ENCODE measurements at places on chromosomes 7 and 10.

GRCh38 chr7:13540429-13540828 lies 449.0 kb downstream of the ETV1 start:
- DNase-seq = no peak

- DNase-seq = no peak
Measured at GRCh38 chr10:30000802-30001571, 58.4 kb downstream of the JCAD start.

- DNase-seq = peak; percentile 21
Measured at GRCh38 chr10:132575320-132576201, 38.0 kb downstream of the INPP5A start.

- DNase-seq = no peak
Measured at GRCh38 chr7:80253653-80254052, 119.0 kb downstream of the GNAI1 start.

DNA sequence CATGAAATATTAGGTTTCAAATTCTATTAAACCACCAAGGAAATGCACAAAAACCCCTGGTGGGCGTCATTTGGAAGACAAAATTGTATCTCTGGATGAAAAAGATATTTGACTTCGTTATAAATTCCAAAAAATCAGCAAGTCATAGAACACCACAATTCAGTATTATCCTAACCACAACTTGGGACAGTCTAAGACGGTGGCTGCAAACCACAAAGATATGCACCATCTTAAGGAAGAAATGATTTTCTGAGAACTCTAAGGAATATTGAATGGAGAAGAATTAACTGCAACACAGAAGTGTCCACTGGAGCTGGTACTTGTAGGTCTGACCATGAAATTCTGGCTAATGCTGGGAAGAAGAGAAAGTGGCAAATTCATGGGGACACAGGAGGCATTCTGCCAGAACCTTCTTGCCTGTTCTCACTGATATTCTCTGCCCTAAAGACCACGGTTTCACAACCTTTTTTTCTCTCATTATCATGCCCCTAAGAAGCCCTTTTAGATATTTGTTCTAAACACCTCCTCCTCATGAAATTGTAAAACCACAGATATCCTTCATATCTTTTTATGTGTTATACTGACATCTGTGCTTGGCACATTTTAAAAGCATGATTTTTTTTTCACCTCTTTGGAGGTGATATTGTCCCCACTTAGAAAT lies 92.9 kb downstream of the SFMBT2 start:
- DNase-seq = no peak

DNA sequence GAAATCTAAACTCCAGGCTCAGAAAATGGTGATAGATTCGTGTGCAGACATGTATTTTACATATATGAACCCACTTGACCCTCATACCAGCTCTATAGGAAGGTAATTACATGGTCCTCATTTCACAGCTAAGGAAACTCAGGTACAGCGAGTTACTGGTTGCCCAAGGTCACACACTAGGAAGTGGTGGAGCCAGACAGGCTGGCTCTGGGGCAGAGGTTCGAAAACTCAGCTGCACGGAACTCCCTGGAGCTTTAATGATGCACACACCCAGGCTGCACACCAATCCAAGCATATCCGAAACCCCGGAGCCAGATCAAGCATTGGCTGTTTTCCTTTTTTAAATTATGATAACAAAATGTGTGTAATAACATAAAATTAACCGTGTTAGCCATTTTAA lies 172.4 kb downstream of the COBL start:
- DNase-seq = no peak

DNA sequence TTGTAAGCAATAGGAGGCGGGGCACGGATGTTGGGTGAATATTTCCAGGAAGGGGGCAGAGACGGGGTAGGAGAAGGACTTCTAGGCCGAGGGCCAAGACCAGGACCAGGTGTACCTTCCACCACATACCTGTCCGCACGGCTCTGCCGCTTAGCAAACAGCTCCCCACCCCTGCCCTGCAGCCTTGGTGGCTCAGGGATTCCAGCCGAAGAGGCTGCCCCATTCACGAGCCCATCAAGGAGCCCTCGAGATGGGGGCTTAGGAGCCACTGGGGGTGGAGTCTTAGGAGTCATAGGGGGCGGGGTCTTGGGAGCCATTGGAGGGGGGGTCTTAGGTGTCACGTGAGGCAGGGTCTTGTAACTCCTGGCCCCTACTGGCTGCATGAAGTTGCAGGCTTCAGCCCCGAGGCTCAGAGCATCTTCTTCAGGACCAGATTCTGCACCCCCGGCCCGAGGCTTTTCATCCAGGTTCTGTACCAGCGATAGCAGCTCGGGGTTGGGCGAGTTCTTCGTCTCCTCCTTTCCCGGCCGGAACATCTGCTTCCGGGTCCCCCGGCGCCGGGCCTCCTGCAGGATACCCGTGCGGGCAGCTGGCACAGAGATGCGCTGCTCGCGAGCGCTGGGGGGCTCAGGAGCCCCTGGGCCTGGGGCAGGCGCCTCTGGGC lies 6.1 kb upstream of the MYOZ1 start:
- peak; percentile 26 for DNase-seq

- DNase-seq = no peak
Measured at GRCh38 chr7:121082400-121083101, 94.0 kb downstream of the CPED1 start.

- DNase-seq = no peak
Measured at GRCh38 chr10:117956972-117957371, 89.8 kb downstream of the RAB11FIP2 start.

DNA sequence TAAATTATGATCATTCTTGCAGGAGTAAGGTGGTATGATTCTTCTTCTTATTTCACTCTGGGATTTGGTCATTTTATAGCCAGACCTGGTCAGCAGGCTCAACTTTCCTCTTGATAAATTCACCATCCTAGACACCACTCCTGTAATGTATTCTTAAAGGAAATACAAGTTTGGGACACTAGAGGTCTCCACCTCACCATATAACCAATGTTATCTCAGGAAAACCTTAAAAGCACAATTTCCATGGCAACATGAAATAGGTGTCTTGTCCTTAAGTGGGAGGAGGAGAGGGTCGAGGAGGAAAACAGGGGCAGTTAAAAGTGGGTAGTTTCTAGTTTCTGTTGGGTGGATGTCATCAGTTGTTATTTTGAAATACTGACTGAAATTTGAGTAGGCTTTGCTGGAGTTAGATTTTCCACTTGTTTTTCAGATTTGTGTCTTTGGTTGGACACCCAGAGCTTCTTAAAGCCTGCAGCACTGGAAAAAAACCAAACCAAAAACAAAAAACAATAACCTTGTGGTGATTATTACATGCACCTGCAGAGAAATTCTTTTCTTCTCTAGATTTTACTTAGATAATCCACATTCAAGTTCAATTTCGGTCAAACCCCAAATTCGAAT lies 163.1 kb downstream of the PRKCQ start:
- peak; percentile 59 for DNase-seq
